Right renal cortex interstitium (tissue), 3 donors: ENCODE measurements at places on chromosomes 13 and 19.

DNA sequence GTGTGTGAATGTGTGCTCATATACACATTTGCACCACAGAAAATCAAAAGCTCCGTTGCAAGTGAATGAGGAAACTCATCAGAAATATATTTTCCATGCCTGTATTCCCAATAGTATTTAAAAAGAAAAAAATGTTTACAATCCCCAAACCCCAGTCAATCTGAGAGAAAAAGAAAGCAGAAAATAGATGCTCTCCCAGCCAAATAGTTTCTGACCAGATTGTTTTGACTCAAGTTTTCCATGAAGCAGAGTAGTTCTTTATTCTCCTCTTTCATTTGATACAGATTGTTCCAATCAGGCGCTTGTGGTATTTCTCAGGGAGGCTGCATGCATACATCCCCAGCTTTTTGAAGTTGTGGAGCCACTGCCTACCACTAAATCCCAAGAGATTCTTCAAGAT is 110.6 kb downstream of the STARD13 start:
- no peak for DNase-seq

- DNase-seq: no peak
These were observed 40.4 kb upstream of the C13orf42 start for GRCh38 chr13:51151463-51151862.

- no peak for DNase-seq
These were observed 17.5 kb downstream of the MIPEP start for GRCh38 chr13:23871616-23872220.

- DNase-seq: no peak
These were observed 10.8 kb downstream of the F2RL3 start for GRCh38 chr19:16899566-16900075.
